ENCODE measurements at places on chromosomes 4 and X.

GRCh38 chr4:38367642-38368174, 296.3 kb upstream of the KLF3 start:
- DNase-seq: no peak

DNA sequence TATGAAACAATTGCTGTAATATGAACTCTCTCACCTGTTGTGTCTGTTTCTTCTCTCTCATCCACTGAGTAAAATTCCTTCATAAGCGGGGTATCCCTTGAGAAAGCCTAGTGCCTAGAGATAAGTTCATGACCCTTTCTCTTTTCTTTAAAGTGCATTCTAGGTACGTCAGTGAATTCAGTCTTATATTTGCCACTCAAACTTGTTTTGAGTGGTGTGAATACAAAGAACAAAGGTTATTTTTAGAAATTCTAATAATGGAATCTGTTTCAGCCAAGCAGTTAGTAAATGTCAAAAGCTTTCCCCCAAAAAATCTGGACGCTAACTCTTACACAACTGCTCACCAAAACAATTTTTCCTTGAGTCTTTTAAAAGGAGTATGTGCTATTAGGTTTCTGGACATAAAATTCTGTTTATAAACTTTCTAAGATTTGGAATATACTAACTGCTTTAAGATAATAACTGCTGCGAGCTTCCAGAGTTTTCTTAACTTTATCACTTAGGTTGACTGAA, 112.0 kb downstream of the VEGFC start:
- no peak for DNase-seq

DNA sequence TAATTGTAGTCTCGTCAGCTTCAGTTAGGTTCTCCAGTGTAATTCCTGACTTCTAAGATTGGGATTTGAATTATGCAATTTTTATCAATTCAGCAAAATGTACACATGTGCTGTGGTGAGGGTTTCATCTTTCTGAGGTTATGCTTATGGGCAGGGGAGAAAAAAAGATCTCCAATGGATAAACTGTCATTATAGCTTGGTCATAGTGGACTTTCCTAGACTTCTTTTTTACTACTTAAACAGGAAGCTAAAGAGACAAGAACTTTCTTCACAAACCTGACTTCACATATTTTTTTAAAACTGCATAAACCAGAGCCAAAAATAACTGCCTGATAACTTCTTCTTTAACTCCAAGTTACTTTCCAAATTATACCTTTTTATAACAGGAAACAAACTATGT, 21.7 kb upstream of the SPP1 start:
- DNase-seq: no peak

DNA sequence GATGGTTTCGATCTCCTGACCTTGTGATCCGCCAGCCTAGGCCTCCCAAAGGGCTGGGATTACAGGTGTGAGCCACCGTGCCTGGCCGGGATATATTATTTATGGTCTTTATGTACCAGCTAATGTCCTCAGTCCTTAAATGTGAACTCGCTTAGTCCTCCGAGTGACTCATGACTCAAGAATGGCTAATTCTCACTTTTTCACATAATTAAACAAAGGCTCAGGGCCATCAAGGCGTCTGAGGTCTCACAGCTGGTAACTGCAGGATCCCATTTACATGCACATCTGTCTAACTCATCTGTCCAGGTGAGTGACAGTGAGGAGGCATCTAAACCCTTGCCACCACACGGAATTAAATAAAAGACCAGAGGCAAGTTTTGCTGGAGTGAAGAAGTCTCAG, 73.5 kb downstream of the HS3ST1 start:
- DNase-seq: no peak

- peak; percentile 33 for DNase-seq
Measured at GRCh38 chrX:154436983-154437752, at the start of gene GDI1. TSS of gene GDI1 (plus strand) at chrX:154437154. CDS start at chrX:154437255, 101 bp downstream.

DNA sequence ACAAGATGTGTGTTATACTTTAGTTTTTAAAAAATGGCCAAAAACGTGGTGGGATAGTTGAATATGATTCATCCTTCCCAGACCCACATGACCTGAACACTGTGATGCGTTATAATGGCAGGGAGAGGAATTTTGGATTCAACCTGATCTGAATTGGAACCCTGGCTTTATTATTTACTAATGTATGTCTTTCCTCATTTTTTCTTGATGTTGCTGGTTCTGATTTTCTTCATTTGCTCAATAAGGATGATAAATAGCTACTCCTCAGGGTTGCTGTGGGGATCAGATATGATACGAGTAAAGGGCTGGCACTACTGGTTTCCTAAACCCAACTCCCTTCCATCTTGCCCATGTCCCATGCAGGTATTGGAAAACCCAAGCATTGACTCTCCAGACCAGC, 24.2 kb upstream of the ACSL1 start:
- DNase-seq: no peak

GRCh38 chr4:23884741-23885140, 5.1 kb downstream of the PPARGC1A start:
- DNase-seq: no peak

Measured in bone marrow (tissue), 2 donors.